GM12865 (cell line): ENCODE measurements at places on chromosomes 12 and 14.

DNA sequence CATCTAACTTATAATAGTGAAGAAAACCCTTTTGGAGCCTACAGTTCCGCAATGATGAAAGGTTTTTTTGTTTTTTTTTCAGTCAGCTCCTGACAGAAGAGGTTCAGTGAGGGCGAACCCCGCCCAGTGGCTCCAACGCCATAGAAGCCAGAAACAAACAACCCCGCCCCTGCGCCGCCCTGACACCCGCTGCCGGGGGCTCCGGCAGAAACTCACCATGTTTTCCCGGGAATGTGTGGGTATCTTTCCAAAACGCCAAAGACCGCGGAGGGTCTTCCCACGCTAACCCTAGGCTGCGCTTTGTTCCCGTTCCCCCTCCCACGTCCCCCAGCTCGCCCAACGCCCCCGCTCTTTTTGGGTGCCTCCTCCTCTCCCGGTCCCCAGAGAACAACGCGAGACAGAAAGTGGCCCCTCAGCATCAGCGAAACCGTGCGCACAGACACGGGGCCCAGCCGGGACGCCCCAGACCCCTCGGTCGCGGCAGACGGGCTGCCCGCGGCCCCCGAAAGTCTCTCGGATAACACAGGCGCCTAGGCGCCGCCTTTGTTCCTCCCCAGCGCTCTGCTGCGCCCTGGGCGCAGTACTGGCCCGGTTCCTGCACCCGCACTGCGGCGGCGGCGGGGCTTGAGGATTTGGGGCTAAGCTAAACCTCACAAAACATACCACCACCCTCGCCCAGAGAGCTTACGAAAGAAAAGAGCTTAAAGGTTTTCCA lies 522 bp downstream of the TUBA1A start:
- peak; percentile 79 for DNase-seq

DNA sequence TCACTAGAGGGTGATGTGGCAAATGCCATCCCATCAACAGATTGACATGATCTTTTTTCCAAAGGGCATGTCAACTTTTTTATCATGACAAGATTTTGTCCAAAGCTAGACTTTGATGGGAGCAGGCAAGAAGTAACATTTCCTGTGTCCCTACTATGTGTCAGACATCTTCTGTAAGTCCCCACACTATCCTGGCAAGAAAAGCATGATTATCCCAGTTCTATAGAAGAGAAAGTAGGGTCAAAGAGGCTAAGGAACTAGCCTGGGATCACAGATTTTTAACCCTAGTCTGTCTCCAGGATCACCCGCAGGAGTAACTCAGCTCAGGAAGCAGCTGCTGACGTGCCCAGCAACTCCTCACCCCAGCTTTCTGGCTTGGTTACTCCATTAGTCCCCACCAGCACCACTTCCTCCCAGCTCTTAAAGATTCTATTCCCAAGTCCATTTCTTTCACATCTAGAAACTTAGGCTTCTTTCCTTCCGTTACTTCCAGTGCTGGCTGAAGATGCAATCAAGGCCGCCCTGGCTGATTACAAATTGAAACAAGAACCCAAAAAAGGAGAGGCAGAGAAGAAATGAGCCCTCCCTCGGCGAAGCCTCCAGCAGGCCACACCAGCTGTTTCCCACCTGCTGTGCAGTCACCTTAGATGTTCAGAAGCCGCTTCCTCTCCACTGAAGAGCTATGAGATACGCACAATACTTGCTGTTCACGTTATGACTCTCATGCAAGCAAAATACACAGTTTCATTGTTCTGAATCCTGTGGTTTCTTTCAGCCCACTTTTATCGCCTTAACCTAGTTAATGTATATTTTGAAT lies 6.2 kb downstream of the ISCU start:
- DNase-seq = peak; percentile 98

DNA sequence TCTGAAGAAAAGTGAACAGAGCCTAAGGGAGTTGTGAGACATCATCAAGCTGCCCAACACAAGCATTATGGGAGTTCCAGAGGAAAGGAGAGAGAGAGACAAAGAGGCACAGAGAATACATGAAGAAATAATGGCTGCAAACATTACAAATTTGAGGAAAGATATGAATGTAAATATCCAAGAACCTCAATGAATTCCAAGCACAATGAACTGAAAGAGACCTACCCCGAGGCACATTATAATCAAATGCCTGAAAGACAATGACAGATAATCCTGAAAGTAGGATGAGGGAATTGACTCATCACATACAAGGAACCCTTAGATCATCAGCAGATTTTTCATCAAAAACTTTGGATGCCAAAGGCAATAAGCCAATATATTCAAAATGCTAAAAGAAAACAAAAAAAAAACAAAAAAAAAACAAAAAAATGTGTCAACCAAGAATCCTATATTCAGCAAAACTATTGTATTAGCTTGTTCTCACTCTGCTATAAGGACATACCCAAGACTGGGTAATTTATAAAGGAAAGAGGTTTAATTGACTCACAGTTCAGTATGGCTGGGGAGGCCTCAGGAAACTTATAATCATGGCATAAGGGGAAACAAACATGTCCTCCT lies 37.8 kb downstream of the BCL2L14 start:
- DNase-seq = no peak

DNA sequence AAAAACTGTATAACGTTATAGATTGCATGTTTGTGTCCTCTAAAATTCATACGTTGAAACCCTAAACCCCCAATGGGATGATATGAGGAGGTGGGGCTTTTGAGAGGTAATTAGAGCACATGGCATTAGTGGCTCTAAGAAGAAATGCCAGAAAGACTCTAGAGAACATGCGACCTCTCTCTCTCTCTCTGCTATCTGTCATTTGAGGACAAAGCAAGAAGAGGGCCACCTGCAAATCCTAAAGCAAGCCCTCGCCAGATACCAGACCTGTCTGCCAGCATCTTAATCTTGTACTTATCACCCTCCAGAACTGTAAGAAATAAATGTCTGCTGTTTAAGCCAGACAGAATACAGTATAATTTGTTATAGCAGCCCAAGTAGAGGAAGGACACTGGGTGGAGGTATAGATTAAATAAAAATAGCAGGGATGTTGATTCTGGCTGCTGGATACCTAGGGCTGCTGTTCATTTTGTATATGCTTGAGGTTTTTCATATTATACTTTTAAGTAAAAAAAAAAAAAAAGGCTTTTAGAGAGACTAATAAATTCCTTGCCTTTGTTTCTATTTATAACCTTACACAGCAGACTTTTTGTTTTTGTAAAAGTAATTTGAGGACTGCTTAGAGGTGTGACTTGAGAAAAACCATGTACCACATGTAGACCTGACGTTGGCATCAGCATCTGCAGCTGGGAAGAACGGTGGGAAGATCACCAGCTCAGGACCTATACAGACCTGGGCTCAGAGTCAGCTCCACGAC lies 26.9 kb downstream of the MOK start:
- no peak for DNase-seq

- no peak for DNase-seq
Observed at GRCh38 chr12:111417784-111418593, 12.3 kb downstream of the SH2B3 start.

- no peak for DNase-seq
Observed at GRCh38 chr12:65294641-65295262, 16.3 kb downstream of the MSRB3 start.

DNA sequence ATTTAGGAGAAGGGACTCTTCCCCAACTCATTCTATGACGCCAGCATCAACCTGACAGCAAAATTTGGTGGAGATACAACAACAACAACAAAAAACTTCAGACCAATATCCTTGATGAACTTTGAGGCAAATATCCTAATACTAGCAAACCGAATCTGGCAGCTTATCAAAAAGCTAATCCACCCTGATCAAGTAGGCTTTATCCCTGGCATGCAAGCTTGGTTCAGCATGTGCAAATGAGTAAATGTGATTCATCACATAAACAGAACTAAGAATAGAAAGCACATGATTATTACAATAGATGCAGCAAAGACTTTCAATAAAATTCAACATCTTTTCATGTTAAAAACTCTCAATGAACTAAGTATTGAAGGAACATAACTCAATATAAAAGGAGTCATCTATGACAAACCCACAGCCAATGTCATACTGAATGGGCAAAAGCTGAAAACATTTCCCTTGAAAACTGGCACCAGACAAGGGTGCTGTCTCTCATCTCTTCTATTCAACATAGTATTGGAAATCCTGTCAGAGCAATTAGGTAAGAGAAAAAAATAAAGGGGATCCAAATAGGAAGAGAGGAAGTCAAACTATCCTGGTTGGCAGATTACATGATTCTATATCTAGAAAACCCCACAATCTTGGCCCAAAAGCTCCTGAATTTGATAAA lies 233.3 kb downstream of the CCDC59 start:
- DNase-seq = no peak

DNA sequence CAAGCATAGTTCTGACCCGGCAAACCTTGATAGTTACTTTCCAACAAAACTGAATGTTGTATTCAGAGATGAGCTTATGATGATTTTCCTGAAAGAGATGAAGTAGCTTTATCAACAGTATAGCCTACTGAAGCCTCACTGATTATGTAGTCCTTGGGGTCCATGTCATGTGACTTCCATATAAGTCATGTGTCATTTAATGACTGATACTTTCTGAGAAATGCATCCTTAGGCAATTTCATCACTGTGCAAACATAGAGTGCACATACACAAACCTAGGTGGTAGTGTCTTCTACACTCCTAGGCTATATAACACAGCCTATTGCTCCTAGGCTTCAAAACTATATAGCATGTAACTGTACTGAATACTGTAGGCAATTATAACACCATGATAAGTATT lies 28.5 kb upstream of the TUBA1C start:
- DNase-seq = no peak

GRCh38 chr12:100024974-100025555 lies 40.3 kb upstream of the ANKS1B start:
- DNase-seq = no peak

- no peak for DNase-seq
Observed at GRCh38 chr14:94029671-94030203, 3.6 kb downstream of the OTUB2 start.

DNA sequence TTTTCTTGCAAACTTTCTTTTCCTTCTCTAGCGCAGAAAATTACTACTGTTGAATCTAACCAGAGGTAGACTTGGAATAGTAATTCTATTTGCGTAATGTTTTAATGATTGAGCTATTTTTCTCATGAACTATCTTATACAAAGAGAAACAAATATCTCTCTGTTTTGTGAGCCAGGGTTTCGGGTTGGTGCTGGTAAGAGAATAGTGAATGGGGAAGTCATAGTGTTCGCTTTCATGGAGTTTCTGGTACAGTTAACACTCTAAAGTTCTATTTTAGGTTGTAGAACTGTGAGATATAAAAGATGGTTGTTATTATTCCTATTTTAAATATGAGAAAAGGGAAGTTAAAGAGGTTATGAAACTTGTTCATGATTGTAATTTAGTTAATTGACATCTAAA lies 6.6 kb downstream of the CLEC1B start:
- DNase-seq = no peak

DNA sequence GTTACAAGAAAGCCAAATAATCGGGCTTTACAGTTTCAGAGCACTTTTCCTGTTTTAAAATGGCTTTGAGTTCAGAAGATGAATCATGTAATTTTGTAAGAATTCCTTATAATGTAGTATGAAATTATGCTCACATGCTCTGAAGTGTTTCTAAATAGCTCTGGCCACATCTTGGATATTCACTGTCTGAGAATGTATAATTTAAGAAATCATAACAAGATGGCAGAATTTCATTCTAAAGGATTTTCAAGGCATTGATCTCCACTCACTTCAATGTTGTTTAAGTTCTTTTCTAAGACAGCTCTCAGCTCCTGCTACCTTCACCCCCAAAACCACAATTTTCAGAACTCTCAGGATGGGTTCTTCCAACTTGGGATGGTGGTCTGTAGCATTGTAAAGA lies 180.1 kb downstream of the DACT1 start:
- no peak for DNase-seq

DNA sequence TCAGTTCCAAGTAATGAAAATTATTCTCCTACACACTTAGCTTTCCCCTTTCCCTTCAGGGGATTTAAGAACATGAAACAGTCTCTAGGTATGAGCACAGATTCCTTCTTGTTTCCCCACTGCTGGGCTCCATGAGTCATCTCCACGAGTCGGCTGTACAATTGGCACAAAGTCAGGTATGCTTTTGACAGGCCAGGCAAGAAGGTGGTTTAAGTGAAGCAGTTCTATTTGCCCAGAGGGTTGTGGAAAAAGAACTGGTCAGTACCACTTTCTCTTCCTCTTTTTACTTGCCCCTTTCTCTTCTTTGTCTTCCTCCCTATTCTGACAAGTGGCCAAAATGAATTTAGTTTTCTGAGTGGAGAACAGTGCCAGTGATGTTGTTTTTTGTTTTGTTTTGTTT lies 16.3 kb downstream of the DYNC1H1 start:
- peak; percentile 82 for DNase-seq

GRCh38 chr14:104792101-104792884 lies 3.3 kb downstream of the AKT1 start:
- DNase-seq = no peak

GRCh38 chr14:64444984-64445845 lies 20.1 kb upstream of the AKAP5 start:
- peak; percentile 92 for DNase-seq

- DNase-seq = no peak
Observed at GRCh38 chr14:86799244-86799647, 1193.7 kb downstream of the GALC start.

DNA sequence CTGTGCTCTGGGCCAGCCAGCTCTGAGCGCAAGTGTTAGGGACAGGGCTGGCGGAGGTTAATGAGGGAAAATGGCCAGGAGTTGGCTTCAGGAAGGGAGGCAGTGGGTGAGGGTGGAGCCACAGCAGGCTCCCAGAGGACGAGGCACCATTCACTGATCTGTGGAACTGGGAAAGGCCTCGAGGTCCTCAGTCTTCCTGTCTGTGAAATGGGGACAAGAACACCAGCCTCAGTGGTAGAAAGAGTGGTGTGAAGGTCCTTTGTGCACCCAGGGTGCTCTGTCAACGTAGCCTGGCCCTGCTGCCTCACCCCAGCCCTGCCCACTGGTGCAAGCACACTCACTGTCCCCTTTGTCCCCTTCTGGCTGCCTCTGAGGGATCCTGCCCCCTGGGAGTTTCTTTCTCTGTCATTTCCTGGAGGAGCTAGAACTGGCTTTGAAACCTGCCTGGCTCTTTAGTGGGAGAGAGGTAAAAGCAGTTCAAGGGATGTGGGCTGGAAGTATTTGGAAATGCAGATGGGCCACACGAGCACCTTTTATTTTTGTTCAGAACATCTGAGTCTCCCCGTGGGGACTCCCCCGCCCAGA lies 25.0 kb downstream of the SYNDIG1L start:
- DNase-seq = no peak

GRCh38 chr12:107436376-107436775 lies 249.2 kb upstream of the PWP1 start:
- DNase-seq = no peak

DNA sequence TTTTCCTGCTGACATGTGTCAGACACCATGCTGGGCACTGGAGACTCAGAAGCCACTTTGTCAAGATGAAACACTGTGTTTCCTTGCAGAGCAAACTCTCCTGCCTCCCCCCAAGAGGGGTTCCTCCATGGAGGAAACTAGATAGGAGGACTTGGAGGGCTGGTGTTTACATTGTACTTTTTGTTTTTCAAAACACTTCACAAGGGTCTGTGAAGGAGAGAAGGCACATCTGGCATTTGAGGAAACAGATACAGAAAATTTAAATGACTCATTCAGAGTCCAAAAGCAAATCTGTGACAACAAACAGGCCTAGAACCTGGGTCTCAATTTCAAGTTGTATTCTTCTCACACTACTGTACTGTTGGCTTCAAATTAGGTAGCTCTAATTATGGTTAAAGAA lies 6.7 kb upstream of the CDKL1 start:
- DNase-seq = peak; percentile 35

- peak; percentile 19 for DNase-seq
Observed at GRCh38 chr12:32877601-32878459, 18.7 kb downstream of the PKP2 start.
